ENCODE measurements at places on chromosomes 4 and X.
A peak's percentile ranks its signal among the peaks of the same experiment; 100 is the strongest.

DNA sequence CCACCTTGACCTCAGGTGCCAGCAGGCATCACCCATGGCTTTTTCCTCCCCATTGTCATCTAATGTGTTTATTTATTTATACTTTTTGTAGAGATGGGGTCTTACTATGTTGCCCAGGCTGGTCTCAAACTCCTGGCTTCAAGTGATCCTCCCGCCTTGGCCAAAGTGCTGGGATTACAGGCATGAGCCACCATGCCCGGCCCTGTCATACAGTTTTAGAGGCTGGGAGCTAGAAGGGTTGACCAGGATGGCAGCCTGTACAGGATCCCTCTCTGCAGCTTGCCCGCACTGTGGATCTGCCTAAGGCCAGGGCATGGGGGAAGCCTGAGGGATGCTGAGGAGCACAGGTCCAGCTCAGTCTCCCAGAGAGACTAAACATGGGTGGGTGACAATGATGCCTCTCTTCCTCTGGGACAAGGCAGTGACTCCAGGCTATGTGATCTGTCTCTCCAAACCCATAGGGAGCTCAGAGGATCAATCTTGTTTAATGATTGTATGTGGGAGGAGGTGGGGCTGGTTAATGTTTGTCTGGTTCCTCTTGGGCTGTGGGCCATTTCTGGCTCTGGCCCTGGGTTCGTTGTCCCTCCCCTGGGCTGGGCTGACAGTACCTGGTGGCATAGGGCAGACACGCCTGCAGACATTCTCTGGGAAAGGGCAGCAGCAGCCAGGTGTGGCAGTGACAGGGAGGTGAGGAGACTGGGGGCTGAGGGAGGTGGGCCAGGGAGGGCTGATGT lies 8.3 kb upstream of the GJB1 start:
- DNase-seq = no peak

DNA sequence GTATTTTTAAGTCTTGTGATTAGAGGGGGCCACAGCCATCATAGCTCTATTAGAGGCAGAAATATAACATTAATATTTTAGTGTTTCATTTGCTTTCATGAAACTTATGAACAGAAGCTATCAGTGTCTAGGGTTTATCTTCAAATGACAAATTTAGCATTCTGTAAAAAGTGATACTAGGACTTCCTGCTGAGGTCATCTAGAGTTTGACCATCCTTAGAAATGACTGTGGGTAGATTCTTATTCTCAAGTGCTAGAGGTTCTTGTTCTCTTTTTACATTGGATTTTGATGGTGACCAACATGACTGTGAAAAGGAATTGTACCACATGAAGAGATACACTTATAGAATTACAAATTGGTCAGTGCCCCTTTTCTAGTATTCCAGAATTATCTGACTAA lies 568.6 kb downstream of the RPA4 start:
- no peak for DNase-seq

- DNase-seq = no peak
These were observed 137.7 kb downstream of the ARX start for GRCh38 chrX:24877854-24878650.

DNA sequence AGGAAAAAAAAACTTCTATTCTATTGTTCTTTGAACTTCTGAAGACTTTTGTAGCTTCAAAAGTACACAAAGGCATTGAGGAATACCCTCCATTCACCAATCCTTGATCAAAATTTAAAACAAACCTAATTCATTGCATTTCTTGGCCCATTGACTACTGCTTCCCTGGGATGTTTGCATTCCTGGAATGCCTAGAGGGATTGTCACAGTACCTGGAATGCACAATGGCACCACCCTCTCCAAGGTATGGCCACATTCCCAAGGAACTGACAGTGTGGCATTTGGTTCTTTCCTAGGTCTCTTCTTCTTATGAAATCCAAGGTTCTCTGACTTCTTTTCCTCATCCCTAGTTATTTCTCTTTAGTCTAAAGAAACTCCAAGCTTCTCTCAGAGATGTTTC lies 600.7 kb downstream of the CCSER1 start:
- DNase-seq = no peak

- DNase-seq = no peak
These were observed 120.2 kb upstream of the WDFY3 start for GRCh38 chr4:85086721-85087120.

GRCh38 chr4:1939664-1940509 lies 68.7 kb downstream of the NSD2 start:
- no peak for DNase-seq

GRCh38 chrX:34656842-34657725 lies at the start of gene TMEM47:
TSS of gene TMEM47 (minus strand) at chrX:34657285. CDS start at chrX:34657029, 256 bp downstream.
- peak; percentile 2 for DNase-seq

DNA sequence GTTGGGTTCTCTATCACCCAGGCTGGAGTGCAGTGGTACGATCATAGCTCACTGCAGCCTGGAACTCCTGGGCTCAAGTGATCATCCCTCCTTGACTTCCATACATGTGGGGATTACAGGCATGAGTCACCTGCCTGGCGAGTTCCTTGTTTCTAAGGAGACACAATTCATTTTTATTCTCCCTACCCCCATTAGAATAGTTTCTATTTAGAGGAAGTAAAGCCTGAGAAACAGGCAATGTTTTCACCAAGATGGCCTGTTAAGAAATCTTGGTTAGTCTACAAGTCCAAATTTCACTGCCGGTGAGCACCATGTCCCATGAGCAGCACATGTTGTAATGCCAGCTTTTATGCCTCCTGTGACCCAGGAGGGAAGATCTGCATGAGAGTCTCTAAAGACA lies 5.7 kb downstream of the CYBB start:
- DNase-seq = no peak

DNA sequence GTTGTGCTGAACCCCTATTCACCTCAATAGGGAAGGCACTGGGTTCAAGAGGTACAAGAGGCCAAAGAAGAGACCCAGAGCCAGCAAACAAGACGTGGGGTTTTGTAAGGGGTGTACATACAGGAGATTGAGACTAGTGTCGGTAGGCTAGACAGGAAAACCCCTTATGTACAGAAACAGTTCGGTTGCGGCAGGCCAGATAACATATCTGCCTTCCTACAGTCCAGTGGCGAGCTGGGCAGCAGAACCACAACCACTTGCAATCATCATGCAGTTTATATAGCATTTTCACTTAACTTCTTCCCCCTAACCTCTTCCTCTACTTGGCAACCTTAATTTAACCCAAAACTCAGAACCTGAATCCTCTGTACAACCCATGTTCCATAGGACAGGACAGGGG lies 422.2 kb downstream of the PDHA2 start:
- DNase-seq = no peak

DNA sequence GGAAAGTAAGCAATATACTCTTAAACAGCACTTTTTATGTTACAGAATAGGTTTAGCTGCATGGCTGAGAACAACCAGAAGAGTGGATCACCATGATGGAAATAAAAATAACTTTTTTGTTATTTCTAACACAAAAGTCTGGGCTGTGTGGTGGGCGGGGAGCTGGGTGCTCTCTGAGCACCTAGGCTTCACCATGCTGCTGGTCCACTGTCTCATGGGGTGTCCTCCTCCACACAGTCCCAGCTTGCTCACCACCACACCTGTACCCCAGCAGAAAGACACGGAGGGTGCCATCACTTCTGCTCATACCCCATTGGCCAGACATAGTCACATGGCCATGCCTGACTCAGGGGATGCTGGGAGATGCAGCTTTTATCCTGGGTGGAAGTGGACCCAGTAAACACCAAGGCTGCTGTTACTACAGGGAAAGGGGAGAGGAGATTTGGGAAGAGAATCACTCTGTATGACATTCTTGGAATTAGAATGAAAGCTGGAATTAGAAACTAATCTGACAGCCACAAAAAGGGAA lies 45.0 kb downstream of the CPZ start:
- no peak for DNase-seq

DNA sequence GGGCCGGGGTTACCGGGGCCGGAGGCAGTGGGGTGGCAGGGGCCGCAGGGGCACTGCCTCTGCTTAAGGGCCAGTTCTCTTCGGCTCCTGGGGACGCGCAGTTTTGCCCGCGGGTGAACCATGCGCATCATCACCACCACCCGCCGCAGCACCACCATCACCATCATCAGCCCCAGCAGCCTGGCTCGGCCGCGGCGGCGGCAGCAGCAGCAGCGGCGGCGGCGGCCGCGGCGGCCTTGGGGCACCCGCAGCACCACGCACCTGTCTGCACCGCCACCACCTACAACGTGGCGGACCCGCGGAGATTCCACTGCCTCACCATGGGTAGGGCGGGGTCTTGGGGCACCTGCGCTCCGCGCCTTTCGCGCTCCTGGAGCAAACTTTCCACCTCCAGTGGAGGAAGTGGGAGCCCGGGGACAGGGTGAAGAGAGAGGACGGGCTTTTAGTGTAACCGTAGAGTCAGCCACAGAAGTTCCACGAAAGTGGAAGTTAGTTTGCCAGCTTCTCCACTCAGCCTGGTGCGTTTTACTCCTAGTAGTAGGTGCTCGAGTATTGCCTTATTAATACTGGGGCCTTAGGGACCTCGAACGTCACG lies 729 bp downstream of the GSX2 start:
- DNase-seq = no peak

GRCh38 chr4:147370473-147370872 lies 110.4 kb upstream of the EDNRA start:
- no peak for DNase-seq

DNA sequence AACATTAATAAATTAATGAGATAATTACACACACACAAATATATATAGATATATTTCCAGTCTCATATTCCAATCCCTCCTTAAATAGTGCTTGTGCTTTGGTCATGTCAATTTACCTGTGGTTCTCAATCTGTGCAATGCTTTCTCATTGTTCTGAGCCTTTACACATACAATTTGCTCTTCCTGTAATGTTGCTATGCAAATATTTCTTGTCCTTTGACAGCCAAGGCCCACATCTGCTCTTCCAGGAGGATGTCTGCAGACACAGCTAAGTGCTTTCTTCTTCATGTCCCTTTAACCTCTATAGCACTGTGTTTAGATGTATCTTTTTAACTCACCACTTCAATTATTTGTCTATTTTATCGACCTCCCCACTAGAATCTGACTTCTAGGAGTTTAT lies 67.3 kb upstream of the RAPGEF2 start:
- DNase-seq = no peak

DNA sequence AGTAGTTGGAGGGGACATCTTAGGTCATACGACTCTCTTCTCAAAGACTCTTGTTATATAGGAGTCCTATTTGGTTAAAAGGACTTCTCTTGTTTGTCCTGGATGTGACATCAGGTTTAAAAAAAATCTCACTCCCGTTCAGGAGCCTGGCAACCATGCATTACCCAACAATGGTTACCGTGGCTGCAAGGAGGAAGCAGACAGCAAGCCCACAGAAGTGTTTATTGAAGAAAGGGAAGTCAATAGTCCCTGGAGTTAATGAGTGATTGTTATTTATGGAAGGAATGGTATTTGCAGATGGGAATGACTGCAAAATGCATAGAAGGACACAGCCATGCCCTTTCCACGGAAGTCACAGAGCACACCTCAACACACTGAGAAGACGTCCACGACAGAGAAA lies 75.9 kb upstream of the ENPP6 start:
- no peak for DNase-seq

- DNase-seq = no peak
These were observed 580.8 kb downstream of the IQCM start for GRCh38 chr4:149234798-149235197.

GRCh38 chrX:12954981-12955380 lies 19.9 kb upstream of the TMSB4X start:
- no peak for DNase-seq

GRCh38 chrX:135328421-135329005 lies 19.2 kb downstream of the ETDC start:
- DNase-seq = no peak

- DNase-seq = no peak
These were observed 1.5 kb downstream of the CLCN3 start for GRCh38 chr4:169621731-169622492.

GRCh38 chr4:39716356-39716755 lies 18.4 kb downstream of the UBE2K start:
- no peak for DNase-seq

DNA sequence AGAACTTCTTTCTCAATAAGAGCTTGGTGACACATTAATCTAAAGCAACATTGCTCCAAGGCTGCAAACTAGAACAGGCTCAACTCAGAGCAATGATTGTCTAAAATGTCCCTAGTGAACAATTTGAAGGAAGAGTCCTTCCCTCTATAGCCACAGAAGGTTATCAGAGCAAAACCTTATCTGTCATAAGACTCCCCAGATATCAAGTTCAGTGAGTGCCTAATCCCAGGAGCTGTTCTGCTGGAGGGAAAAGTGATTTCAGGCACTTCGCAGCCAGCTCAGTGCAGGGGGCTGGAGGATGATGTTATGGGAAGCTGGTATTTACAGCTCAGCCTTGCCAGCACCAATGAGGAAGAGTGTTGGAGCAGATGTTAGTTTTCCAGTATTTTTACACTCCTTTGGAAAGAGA lies 497.5 kb downstream of the INPP4B start:
- DNase-seq = no peak

DNA sequence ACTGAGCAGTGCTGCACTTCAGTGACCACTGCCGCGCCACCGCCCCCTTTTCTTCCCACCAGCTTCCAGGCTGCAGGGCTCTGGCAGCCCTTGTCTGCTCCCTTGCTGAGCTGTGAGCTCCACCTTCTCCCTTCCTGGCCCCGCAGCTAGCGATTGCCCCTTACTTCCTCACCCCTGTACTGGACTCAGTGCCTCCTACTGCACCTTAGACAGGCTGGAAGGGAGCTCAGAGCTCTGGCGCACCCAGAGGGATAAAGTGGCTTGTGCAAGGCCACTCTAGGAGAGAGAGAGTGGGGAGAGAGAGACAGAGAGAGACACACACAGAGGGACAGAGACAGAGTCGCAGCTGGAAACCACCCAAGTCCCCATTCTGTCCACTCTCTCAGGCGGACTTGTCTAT lies 6.0 kb downstream of the RASL11B start:
- peak; percentile 40 for DNase-seq

GRCh38 chr4:187565416-187565815 lies 430.2 kb upstream of the ZFP42 start:
- DNase-seq = no peak

DNA sequence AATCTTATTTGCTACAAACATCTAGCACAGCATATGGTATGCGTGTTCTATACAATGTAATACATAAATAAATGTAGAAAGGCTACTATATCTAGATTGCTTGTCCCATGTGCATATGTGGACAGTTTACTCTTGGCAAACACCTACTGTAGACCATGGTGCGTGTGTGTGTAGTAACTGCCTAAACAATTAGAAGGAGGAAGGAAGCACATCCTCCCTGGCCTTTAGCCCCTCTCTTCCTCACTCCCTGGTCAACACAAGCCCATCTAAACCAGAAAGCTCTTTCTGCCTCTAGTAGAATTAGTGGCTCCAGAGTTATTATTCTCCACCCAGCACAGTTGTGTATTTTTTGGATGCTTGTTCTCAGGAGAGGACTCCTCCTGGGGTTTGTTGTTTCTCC lies 73.9 kb downstream of the KDR start:
- no peak for DNase-seq
